Subcutaneous preadipocyte (primary cell): ENCODE measurements at places on chromosomes 2 and 18. TPM values are rescaled to one million over a fixed set of nuclear protein-coding genes. Genes with fewer than 3 reads are reported as not detected.

The PCARE gene
- total RNA-seq = not detected in 2 replicates

The SERPINB2 gene
- total RNA-seq = 1.8 and 3.5 TPM in 2 replicates

The RNF152 gene
- 0.37 and 1.2 TPM in 2 replicates for total RNA-seq

The LIMS4 gene
- 1.5 and 3.9 TPM in 2 replicates for total RNA-seq

The HOXD13 gene
- total RNA-seq = 1.6 TPM in 1 of 2 replicates, not detected in the other

The CASP10 gene
- total RNA-seq = 5.1 and 7.4 TPM in 2 replicates

The FLACC1 gene
- total RNA-seq = 1.4 and 1.5 TPM in 2 replicates

The ELAC1 gene
- 5.7 and 6.6 TPM in 2 replicates for total RNA-seq

The GULP1 gene
- total RNA-seq = 10.7 and 24.0 TPM in 2 replicates

The FBLN7 gene
- 1.8 and 2.5 TPM in 2 replicates for total RNA-seq

The DUSP2 gene
- total RNA-seq = 0.37 and 0.78 TPM in 2 replicates

The SNRPD1 gene
- total RNA-seq = 11.4 and 13.3 TPM in 2 replicates

The PLGLB2 gene
- 0.73 and 2.0 TPM in 2 replicates for total RNA-seq

The ESPNL gene
- 0.39 and 4.8 TPM in 2 replicates for total RNA-seq

The SERPINB13 gene
- not detected in 2 replicates for total RNA-seq

The PIAS2 gene
- 23.1 and 33.8 TPM in 2 replicates for total RNA-seq

The ANKRD30B gene
- 0.20 TPM in 1 of 2 replicates, not detected in the other for total RNA-seq

The NLRC4 gene
- total RNA-seq = not detected in 2 replicates

The TRIM43 gene
- not detected in 2 replicates for total RNA-seq

The KLF11 gene
- total RNA-seq = 6.2 and 7.4 TPM in 2 replicates

The NCKAP5 gene
- total RNA-seq = 0.37 and 0.59 TPM in 2 replicates

The ELMOD3 gene
- total RNA-seq = 12.5 and 15.6 TPM in 2 replicates

The SLC35F5 gene
- 122 and 152 TPM in 2 replicates for total RNA-seq

The LRRTM4 gene
- not detected in 2 replicates for total RNA-seq

The PTGR3 gene
- total RNA-seq = 16.5 and 18.4 TPM in 2 replicates

The CXCR2 gene
- not detected in 2 replicates for total RNA-seq

The SPOPL gene
- 12.3 and 12.5 TPM in 2 replicates for total RNA-seq

The THSD7B gene
- not detected in 2 replicates for total RNA-seq

The HNMT gene
- total RNA-seq = 23.3 and 59.2 TPM in 2 replicates

The PLCL1 gene
- 0.20 and 0.37 TPM in 2 replicates for total RNA-seq

The GPR35 gene
- total RNA-seq = under 0.01 and 0.20 TPM in 2 replicates

The HOXD10 gene
- total RNA-seq = 2.7 TPM in 1 of 2 replicates, not detected in the other

The RBKS gene
- total RNA-seq = 0.73 and 2.0 TPM in 2 replicates

The REG1B gene
- not detected in 2 replicates for total RNA-seq

The ARL5A gene
- total RNA-seq = 43.4 and 54.5 TPM in 2 replicates

The SH2D6 gene
- total RNA-seq = under 0.01 TPM in 1 of 2 replicates, not detected in the other

The TFCP2L1 gene
- total RNA-seq = under 0.01 TPM in 1 of 2 replicates, not detected in the other

The AQP12B gene
- not detected in 2 replicates for total RNA-seq

The LCT gene
- 0.20 TPM in 1 of 2 replicates, not detected in the other for total RNA-seq
